Gastroesophageal sphincter (tissue), 4 donors: ENCODE measurements at places on chromosomes 4 and X.

DNA sequence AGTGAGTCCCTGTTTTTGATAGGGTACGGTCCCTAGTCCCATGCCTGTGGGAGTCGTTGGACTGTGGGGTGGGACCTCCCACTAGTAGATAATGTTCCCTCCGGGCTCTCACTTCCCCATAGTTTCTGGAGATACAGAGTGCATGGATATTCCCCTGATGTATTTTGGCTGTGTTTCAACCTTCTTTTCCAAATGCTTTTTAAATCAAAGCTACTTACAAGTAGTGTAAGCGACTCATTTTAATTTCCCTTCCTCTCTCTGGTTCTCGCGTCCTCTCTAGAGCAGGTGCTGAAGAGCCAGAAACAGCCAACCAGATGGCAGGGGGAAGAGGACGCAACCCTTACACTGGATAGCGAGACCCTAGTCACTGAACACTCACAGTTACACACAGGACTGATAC, 79.2 kb downstream of the ZNF827 start:
- ATAC-seq = no peak

DNA sequence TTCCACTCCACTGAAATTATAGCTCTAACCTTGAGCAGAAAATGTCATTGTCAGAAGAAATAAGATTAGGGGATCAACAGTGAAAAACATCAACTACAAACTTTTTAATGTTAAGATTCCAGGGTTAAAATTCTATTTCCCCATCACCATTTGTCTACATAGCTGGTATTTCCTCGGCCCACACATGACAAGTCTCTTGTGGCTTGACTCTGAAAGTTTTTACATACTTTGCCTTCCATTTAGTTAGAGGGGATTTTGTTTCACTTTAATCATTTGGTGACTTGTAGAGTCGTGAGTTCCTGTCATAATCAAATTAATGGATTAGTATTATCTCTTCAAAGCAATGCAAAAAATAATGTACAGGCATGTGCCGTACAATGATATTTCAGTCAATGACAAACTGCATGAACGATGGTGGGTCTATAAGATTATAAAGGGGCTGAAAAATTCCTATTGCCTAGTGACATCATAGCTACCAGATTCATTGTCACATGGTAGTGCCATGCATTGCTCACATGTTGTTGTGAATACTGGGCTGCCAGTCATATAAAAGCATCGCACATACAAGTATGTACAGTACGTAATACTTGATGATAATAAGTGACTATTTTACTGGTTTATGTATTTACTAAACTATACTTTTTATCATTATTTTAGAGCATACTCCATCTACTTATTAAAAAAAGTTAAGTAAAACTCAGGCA, 72.0 kb downstream of the ING2 start:
- ATAC-seq = no peak

DNA sequence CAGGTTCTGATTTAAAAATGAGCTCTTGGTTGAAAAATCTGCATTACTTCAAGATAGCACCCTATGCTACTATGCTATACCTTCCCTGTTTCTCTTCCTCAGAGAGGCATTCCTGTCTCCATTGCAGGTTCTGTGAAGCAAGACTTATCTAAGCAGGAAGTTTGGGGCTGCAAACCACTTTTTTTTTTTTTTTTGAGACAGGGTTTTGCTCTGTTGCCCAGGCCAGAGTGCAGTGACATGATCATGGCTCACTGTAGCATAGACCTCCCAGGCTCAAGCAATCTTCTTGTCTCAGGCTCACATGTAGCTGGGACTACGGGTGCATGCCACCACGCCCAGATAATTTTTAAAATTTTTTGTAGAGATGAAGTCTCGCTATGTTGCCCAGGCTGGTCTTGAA, 4.0 kb upstream of the CCNG2 start:
- no peak for ATAC-seq

- no peak for ATAC-seq
Measured at GRCh38 chr4:6824071-6824470, 41.5 kb downstream of the KIAA0232 start.

- ATAC-seq = no peak
Measured at GRCh38 chr4:173801876-173802661, 272.0 kb upstream of the HAND2 start.

- no peak for ATAC-seq
Measured at GRCh38 chr4:82948647-82949204, 48.2 kb downstream of the THAP9 start.

DNA sequence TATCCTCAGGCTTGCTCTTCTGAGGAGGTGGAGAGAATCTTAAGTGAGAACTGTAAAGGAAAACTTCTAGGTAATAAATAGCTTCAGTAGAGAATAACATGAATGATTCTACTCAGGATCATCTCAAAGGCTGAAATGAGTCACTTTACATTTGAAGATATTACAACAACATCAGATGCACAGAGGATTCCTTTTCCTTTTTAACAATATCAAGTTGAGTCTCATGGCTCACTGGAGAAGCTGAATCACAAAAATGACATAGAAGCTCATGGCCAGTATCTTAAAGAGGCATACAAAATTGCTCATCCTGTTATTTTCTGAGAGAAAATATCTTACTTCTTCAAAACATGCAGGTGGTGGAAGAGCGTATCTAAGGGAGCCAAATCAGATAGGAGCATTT, 72.5 kb upstream of the EMCN start:
- no peak for ATAC-seq

GRCh38 chrX:130975947-130976346, 72.9 kb upstream of the ENOX2 start:
- ATAC-seq = no peak

GRCh38 chr4:10963958-10964703, 279.6 kb upstream of the CLNK start:
- ATAC-seq = no peak

GRCh38 chr4:82398263-82398662, 24.5 kb upstream of the HNRNPD start:
- ATAC-seq = no peak

- ATAC-seq = no peak
Measured at GRCh38 chr4:22969287-22969896, 276.7 kb downstream of the GBA3 start.

GRCh38 chr4:152630324-152630723, 49.5 kb downstream of the TMEM154 start:
- ATAC-seq = no peak
